Activated naive CD4-positive, alpha-beta T cell (primary cell): ENCODE measurements at places on chromosomes 11 and 22.

DNA sequence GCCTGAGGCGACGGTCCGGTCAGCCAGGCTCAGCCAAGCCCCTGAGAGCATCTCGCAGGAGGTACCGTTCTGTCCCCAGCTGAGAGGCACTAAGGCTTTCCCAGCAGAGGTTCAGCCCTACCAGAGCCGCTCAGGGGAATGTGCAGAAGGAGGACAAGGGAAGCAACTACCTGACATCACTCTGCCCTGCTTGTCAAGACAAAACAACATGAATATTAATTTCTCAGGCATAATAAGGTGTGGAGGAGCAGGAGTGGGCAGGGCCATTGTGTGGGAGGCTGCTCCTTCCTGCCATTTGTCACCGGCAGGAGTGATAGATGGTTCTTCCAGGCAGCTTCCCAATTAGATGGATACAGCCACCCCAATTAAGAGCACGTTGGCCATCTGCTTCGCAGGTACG is 181.4 kb downstream of the KIRREL3 start:
- DNase-seq = no peak

DNA sequence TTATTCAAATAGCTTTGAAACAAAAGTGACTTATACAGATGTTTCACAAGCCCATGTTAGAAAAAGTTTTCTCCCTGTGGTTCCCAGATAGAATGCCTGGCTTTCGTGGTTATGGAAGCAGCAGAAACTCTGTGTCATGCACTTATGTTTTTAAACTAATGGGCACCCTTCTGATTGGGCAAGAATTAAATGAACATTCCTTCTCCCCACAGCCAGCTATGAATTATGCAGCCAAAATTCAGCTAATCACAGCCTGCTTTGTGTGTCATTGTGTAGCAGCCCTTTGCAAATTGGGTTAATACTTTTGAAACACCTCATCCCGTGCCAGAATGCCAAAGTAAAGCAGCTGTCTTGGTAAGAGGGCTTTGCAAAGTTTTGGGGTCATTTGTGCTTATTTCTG is 46.9 kb downstream of the PANX1 start:
- no peak for DNase-seq

GRCh38 chr11:79503028-79503427 is 62.2 kb upstream of the TENM4 start:
- no peak for DNase-seq

DNA sequence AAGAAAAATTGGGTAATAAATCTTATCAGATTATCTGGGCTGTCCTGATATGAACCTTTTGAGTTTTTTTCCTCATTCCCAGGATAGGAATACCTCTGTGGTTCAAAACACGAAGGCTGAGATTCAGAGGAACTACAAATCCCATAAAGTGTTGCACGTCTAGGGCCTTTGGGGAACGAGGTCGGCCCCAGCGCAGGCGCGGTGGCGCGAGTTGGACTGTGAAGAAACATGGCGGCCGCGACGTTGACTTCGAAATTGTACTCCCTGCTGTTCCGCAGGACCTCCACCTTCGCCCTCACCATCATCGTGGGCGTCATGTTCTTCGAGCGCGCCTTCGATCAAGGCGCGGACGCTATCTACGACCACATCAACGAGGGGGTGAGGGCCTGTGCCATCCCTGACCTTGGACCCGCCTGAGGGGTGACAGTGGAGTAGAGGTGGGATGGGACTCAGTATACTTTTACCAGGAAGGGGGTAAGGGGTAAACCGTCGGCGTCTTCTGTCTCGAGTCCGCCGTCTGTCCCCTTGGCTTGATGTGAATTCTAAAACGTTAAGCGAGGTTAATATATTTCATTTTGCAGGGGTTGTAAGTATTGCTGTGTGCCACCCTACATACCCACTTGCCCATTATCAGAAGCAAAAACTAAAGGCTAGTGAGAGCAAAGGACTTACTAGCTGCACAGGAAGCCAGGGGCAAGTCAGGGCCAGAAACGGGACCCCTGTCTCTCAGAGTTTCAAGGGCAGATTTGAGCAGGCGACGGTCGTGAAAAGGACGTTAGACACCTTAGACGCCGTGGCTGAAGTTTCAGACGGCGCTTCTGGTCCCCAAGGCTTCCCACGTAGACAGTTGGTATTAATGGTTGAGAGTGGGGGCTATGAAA is at the start of gene UQCR10:
Gene UQCR10 (plus strand): TSS at position 199 of the 881 bp plus-strand sequence. CDS start 30 bp downstream, at position 229.
- DNase-seq = peak; percentile 80

DNA sequence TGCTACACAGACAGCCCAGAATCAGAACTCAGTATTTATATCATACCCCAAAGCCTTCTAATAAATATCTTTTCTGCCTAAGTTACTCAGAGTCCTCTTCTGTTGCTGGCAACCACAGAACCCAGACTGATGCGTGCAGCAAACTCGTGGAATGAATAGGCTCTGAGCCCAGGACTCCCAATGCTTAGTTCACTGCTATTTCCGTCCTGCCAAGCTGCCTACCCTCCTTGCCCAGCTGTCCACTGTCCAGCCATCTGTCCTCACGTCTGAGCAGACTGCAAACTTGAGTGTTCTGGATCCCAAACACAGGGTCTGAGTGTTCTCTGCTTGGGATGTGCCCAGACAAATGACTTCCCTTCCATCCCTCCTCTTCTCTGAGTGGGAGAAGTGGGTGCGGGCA is 19.4 kb downstream of the PTPN5 start:
- DNase-seq = no peak

- no peak for DNase-seq
These were observed 11.0 kb upstream of the MICALL1 start for GRCh38 chr22:37894939-37895670.

DNA sequence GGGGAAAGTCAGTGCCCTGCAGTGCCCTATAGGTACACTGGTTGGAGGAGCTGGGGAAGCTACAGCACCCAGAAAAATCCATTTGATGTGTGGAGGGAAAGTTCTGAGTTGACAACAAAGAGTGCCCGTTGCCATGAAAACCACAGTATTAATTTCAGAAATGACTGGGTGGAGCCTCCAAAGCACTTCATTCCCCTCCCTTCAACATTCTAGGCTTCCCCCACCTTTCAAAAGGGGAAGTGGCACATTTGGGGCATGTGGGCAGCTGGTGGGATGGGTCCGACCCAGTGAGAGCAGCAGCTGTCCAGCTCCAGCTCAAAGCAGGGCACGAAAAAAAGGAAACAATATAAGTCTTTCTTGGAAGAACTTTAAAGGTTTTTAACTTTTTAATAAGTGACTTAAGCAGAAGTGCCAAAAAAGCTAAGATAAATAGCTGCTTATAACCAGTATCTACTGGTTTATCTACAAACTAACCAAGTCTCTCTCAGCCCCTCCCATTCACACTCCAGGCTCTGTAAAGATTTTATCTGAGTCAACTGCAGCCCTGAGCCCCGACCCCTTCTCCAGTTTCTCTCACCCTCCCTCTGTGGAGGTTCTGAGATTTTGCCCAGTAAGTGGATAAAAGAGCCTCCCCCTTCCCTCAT is 9.0 kb upstream of the AHNAK start:
- no peak for DNase-seq
